ELF-1 (cell line): ENCODE measurements at places on chromosomes 5 and 9.
A peak's percentile ranks its signal among the peaks of the same experiment; 100 is the strongest.

- DNase-seq = no peak
These were observed 376.6 kb downstream of the EFNA5 start for GRCh38 chr5:107294211-107294550.

- DNase-seq = peak; percentile 62
These were observed 333.7 kb downstream of the CWC27 start for GRCh38 chr5:65102371-65102975.

GRCh38 chr5:53942724-53943123, 367.6 kb downstream of the ARL15 start:
- no peak for DNase-seq

DNA sequence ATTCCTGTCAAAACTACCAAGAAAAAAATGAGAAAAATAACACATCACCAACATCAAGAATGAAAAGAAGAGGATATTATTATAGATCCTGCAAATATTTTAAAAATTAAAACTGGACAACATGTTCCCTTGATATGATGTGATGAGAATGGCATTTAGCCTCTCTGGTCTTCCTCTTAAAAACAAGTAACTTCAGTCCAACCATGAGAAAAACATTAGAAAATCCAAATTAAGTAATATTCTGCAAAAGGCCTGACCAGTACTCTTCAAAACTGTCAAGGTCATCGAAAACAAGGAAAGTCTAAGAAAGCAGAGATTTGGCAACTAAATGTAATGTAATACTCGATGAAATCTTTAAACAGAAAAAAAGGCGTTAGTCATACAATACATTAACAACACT, 167.1 kb upstream of the SNX2 start:
- no peak for DNase-seq

DNA sequence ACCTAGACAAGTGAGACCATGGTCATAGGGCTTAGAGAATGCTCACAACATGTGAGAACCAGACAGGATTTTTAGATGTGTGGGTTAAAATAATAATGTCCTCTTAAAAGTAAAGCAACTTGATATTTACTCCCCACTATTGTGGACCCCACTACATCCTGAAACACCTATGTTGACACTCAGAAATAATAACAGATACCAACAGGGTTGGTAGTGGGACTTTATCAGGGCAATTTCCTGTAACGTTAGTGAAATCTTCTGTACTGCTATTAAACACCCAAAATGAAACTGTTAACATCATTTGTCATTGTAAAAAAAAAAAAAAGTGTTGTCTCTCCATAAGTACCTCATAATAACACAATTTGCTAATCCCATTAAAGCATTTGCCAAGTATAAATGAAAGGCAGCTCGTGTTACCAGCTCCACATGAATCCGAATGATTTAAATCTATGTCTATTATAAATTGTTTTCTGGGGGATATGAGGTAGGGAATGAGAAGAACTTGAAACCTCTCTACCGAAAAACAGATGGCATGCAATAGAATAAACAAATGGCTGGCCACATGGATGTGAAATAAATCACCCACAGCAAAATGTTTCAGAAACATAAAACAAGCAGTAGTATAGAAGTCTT, 285.9 kb downstream of the ARHGEF28 start:
- no peak for DNase-seq

- peak; percentile 85 for DNase-seq
These were observed 3.5 kb downstream of the PHF19 start for GRCh38 chr9:120873512-120873911.
